ENCODE measurements at places on chromosomes 7 and 10. TPM values are rescaled to one million over a fixed set of nuclear protein-coding genes. Genes with fewer than 3 reads are reported as not detected.

The TMEM229A gene
- total RNA-seq, result not detected

The DLX5 gene
- not detected for total RNA-seq

The TEX47 gene
- total RNA-seq, result not detected

The RARRES2 gene
- 833 TPM for total RNA-seq

GRCh38 chr7:74412056-74412455 lies 41.6 kb upstream of the GTF2IRD1 start:
- no peaks in the 10 kb centered on the region for H3K27me3 ChIP-seq
- H3K36me3 ChIP-seq, result no peaks in the 10 kb centered on the region

DNA sequence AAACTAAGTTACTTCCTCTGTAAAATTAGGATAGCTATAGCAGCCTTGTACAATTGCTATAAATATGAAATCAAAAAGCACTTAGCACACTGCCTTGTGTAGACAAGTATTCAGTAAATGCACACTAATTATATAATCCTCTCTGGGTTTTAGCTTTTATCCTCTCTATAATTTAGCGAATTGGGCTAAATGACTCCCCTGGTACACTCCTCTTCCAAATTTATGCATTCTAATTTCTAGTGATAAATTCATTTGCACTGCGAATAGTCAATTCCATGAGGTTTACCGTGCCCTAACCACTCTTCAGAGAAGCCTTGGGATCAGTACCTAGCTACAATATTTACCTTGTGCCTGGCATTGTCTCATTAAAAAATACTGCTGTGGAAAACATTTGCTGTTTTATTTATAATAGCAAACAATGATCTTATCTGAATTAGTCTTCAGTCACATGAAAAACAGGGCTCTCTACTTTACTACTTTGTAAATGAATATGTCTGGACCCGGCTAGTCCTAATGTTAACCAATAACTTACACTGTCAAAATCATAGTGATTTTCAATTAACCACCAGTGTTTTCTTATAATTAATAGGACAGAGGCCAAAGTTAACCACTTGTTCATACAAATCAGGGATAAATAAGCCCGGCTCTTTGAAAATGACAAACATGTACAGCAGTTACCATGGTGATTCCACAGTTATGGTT lies 577.9 kb downstream of the IPMK start:
- no peaks in the 10 kb centered on the region for H3K4me1 ChIP-seq
- H3K27ac ChIP-seq, result no peak overlapping the region
- H3K4me3 ChIP-seq, result no peak overlapping the region
- no peaks in the 10 kb centered on the region for H3K27me3 ChIP-seq
- DNase-seq, result no peak

- peak overlapping the region; percentile 89 for H3K4me3 ChIP-seq
- no peaks in the 10 kb centered on the region for H3K36me3 ChIP-seq
- H3K27me3 ChIP-seq, result no peaks in the 10 kb centered on the region
- no peaks in the 10 kb centered on the region for H3K4me1 ChIP-seq
Measured at GRCh38 chr10:70145166-70145665, 1.3 kb downstream of the TYSND1 start.

GRCh38 chr10:67629461-67629971 lies 66.5 kb downstream of the CTNNA3 start:
- no peak overlapping the region for H3K27ac ChIP-seq
- no peaks in the 10 kb centered on the region for H3K27me3 ChIP-seq
- DNase-seq, result no peak
- no peak overlapping the region for H3K4me3 ChIP-seq
- no peaks in the 10 kb centered on the region for H3K36me3 ChIP-seq

DNA sequence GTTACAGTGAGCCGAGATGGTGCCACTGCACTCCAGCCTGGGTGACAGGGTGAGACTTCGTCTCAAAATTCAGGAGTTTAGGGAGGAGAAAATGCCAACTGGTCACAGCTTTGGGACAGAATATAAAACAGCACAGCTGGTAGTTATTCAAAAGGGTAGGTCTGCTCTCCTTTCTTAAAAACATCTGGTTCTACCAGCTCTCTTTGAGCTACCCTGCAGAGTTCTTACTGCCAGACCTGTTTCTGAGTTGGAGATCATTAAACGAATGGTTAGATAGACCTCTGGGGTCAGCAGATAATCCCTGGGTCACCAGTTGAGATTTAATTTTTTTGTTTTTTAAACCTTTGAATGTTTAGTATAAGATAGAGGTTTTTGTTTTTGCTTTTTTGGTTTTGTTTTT lies 52.6 kb downstream of the MCU start:
- H3K4me3 ChIP-seq, result no peak overlapping the region
- no peaks in the 10 kb centered on the region for H3K36me3 ChIP-seq
- H3K27me3 ChIP-seq, result no peaks in the 10 kb centered on the region

DNA sequence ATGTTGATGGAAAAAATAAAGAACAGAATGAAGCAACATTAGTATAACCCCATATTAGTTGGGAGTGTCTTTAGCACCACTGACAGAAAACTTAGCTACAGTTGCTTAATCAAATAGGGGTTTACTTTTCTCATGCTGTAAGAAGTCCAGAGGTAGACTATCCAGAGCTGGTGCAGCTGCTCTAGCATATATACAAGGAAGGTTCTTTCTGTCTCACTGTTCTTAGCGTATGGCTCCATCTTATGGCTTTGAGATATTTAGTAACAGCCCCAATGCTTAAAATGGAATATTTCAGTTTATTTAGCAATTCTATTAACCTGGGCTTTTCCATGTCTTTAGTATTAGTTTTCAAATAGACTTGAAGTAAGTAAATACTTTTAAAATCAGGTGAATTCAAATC lies 15.2 kb upstream of the WNT2 start:
- H3K4me3 ChIP-seq, result no peak overlapping the region
- no peaks in the 10 kb centered on the region for H3K4me1 ChIP-seq
- H3K36me3 ChIP-seq, result no peaks in the 10 kb centered on the region
- H3K27me3 ChIP-seq, result no peaks in the 10 kb centered on the region
- no peak overlapping the region for H3K27ac ChIP-seq
- DNase-seq, result no peak

- H3K27me3 ChIP-seq, result no peaks in the 10 kb centered on the region
- H3K27ac ChIP-seq, result no peak overlapping the region
- peaks cover 6% of the 10 kb centered on the region for H3K4me1 ChIP-seq
- H3K36me3 ChIP-seq, result no peaks in the 10 kb centered on the region
Measured at GRCh38 chr10:22992621-22993020, 64.8 kb downstream of the ARMC3 start.

DNA sequence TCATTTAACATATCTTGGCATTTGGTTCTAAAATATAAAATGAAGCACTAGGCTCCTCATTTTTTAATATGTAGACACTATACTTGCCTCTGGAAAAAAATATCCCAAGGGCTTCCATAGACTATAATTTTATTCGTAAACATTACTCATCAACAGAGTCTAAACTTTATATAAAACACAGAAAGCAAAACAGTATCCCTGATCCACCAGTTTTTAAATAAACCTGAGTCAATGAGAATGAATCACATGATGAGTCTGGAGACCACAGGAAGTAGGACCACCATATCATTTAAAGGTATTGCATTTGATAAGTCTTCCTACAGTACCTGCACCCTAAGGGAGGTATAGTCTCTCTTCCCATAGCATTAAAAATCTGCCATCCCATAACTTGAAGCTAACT lies 228.0 kb downstream of the DGKI start:
- no peaks in the 10 kb centered on the region for H3K4me1 ChIP-seq
- H3K27ac ChIP-seq, result no peak overlapping the region
- no peak overlapping the region for H3K4me3 ChIP-seq
- H3K27me3 ChIP-seq, result no peaks in the 10 kb centered on the region
- no peak for DNase-seq

- DNase-seq, result peak; percentile 66
- H3K27ac ChIP-seq, result peak overlapping the region; percentile 98
- no peaks in the 10 kb centered on the region for H3K27me3 ChIP-seq
Measured at GRCh38 chr10:32982911-32983909, 25.2 kb upstream of the ITGB1 start.

GRCh38 chr7:158811894-158812293 lies 17.4 kb downstream of the ESYT2 start:
- no peak for DNase-seq
- no peaks in the 10 kb centered on the region for H3K36me3 ChIP-seq
- H3K4me1 ChIP-seq, result no peaks in the 10 kb centered on the region
- no peak overlapping the region for H3K27ac ChIP-seq

DNA sequence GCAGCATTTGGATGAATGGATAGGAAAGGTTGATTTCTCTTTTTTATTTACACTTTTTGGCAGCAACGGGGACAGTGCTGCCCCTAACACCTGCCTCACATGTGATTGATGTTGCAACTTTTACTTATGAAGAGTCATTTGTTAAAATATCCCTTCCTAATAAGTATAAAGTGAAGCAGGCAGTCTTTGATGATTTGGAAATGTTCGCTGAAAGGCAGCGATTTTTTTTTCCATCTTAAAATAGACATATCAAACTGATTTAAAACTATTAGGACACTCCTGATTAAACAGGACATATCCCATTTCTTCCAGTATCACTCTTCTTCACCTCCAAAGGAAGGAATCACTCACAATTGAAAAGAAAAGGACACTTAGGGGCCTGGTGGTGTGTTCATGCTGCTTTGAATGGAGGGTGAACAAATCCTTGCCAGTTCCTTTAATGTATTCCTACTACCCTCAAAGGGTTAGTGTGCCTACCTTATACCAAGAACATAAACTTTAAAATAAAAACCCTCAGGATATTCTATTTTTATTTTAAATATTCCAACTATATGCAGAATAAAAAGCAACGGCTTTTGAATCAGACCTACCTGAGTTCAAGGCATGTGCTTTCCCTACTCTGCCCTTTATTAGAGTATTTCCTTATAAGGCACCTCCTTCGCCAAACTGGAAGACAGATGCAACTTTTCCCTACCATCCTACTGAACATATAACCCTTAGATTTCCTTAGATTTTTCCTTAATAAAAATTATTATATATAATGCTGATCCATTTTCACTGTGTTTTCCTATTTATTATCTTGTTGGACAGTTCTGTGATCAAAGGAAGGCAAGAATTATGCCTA lies 1.1 kb downstream of the ADK start:
- no peak for DNase-seq
- H3K4me3 ChIP-seq, result peak overlapping the region; percentile 88
- H3K27ac ChIP-seq, result peak overlapping the region; percentile 95
- H3K4me1 ChIP-seq, result peaks cover 12% of the 10 kb centered on the region
- no peaks in the 10 kb centered on the region for H3K27me3 ChIP-seq

- H3K27me3 ChIP-seq, result no peaks in the 10 kb centered on the region
- no peaks in the 10 kb centered on the region for H3K36me3 ChIP-seq
- H3K4me1 ChIP-seq, result no peaks in the 10 kb centered on the region
- no peak overlapping the region for H3K4me3 ChIP-seq
- H3K27ac ChIP-seq, result no peak overlapping the region
Measured at GRCh38 chr7:116013675-116014074, 16.9 kb downstream of the TFEC start.

Data from right lobe of liver (tissue), 6 donors.